H1 (cell line): ENCODE measurements at places on chromosomes 11 and 22. TPM values are rescaled to one million over a fixed set of nuclear protein-coding genes. Genes with fewer than 3 reads are reported as not detected.

Gene SAA1
- polyA plus RNA-seq = 0.41 TPM in 1 of 2 replicates, not detected in the other

Gene RASD2
- 1.9 and 3.8 TPM in 2 replicates for polyA plus RNA-seq

Gene RNF169
- polyA plus RNA-seq = 2.1 and 3.6 TPM in 2 replicates

DNA sequence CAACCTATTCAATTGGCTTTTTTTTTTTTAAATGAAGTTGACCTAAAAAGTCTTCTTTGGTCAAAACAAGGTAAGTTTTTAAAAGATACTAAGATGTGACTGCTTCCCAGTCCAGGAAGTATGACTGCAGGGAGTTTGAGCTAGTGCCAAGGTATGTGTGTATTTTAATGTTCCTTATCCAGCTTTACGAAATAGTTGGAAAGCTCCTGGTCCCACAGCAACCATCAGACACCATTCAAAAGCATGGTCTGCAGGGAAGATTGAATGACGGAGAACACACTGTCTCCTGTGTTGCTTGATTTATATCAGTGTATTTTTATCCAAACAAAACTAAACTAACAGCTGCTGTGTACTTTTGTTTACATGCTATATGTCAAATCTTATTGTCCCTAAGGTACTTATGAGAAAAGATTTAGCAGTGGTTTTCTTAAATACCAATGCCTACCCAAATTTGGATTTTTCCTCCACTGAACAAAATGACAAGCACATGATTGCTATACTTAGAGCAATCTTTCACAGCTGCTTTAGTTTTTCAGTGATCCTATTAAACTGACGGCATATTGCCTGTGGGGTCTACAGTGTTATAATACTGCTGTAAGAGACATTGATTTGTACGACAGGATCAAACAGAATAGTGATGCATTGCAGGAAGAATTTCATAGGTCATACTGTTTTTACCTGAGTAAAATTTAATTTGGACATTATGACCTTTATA is 122.9 kb downstream of the DCDC1 start:
- no peak overlapping the region for H3K4me3 ChIP-seq
- H3K27ac ChIP-seq = no peak overlapping the region
- no peaks in the 10 kb centered on the region for H3K27me3 ChIP-seq
- H3K36me3 ChIP-seq = no peaks in the 10 kb centered on the region
- no peak for DNase-seq

DNA sequence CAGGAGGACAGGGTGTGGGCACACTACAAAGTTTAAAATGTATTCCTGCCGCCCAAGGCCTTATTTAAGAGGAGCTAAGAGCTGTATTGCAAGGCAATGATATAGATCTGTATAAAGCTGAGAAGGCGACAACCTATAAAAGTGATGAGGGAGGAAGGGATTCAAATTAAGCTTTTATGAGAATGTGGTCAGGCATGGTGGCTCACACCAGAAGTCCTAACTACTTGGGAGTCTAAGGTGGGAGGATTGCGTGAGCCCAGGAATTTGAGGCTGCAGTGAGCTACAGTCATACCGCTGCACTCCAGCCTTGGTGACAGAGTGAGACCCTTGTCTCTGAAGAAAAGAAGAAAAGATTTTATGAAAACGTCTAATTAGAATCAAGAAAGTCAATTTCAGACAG is 9.7 kb upstream of the GLB1L3 start:
- H3K4me3 ChIP-seq = no peak overlapping the region
- peaks cover 11% of the 10 kb centered on the region for H3K4me1 ChIP-seq
- H3K27me3 ChIP-seq = no peaks in the 10 kb centered on the region
- peaks cover 18% of the 10 kb centered on the region for H3K36me3 ChIP-seq

DNA sequence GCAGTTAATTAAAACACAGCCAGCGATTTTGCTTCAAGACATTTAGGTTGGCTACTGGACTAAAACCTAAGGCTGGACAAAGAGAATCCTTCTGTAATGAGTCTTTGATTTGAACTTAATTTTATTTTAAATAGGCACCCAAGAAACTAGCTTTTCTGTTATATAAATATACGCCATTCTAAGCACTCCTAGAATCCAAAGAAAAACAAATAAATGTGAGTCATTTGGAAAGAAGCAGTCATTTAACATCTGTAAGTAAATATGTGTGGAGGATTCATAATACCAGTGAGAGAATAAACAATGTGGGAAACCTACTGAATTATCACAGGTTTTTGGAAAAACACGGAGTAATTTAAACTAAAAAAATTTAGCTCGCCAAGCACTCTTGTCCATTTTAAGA is 1.2 kb upstream of the TECTA start:
- H3K27ac ChIP-seq = no peak overlapping the region
- no peak overlapping the region for H3K4me3 ChIP-seq
- no peak for DNase-seq
- H3K36me3 ChIP-seq = no peaks in the 10 kb centered on the region
- no peaks in the 10 kb centered on the region; the same call in 1 of the 2 replicates for H3K4me1 ChIP-seq

- no peaks in the 10 kb centered on the region for H3K27me3 ChIP-seq
- H3K4me3 ChIP-seq = no peak overlapping the region
- no peaks in the 10 kb centered on the region for H3K36me3 ChIP-seq
- H3K4me1 ChIP-seq = no peaks in the 10 kb centered on the region
- no peak for DNase-seq
- no peak overlapping the region for H3K27ac ChIP-seq
Measured at GRCh38 chr11:82533628-82534327, 199.9 kb downstream of the FAM181B start.

DNA sequence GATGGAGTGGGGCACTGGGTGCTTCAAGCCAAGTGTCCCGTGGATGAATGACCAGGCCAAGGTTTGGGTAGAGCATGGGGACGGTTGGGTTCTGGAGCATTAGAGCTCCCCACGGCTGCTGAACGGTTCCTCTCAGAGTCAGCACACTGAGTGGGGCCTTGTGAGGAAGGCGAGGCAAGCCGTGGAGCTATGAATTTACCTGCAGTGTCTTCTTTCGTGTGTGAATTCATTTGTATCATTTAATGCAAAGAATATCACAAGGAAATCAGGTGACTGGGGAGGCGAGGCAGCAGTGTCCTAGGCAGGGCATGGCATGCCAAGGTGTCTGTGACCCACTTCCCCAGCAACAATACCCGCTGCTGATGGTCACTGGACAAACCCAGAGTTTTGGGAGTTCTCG is 343.5 kb upstream of the B3GAT1 start:
- DNase-seq = no peak
- no peak overlapping the region for H3K4me3 ChIP-seq
- H3K4me1 ChIP-seq = no peaks in the 10 kb centered on the region
- H3K27ac ChIP-seq = no peak overlapping the region

GRCh38 chr22:46072110-46072881 is 78.0 kb upstream of the PPARA start:
- no peaks in the 10 kb centered on the region for H3K36me3 ChIP-seq
- H3K27me3 ChIP-seq = peaks cover 8% of the 10 kb centered on the region
- no peak overlapping the region for H3K27ac ChIP-seq

- no peak overlapping the region for H3K27ac ChIP-seq
- no peaks in the 10 kb centered on the region for H3K36me3 ChIP-seq
- no peak for DNase-seq
- peaks cover 2% of the 10 kb centered on the region; the same call in 1 of the 2 replicates for H3K4me1 ChIP-seq
- H3K4me3 ChIP-seq = no peak overlapping the region
Measured at GRCh38 chr11:71580057-71581003, 2.3 kb downstream of the KRTAP5-11 start.

DNA sequence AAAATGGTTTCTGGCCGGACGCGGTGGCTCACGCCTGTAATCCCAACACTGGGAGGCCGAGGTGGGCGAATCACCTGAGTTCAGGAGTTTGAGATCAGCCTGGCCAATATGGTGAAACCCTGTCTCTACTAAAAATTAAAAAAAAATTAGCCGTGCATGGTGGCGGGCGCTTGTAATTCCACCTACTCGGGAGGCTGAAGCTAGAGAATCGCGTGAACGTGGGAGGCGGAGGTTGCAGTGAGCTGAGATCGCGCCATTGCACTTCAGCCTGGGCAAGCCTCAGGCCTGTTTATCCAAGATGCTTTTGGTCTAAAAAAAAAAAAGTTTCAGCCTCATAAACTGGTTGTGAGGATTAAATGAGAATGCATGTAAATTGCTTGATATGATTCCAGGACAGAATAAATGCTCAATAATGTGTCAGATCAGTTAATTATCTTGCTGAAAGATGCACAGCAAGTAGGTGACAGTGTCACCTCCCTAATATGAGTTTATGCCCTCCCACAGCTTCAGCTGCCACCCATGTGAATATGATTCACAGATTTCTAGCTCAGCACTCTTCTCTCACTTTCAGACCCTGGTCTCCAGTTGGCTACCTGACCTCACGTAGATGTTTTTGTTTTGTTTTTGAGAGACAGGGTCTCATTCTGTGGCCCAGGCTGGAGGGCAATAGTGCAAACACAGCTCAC is 1.1 kb upstream of the ALG8 start:
- H3K4me3 ChIP-seq = peak overlapping the region; percentile 87
- H3K27ac ChIP-seq = no peak overlapping the region
- H3K4me1 ChIP-seq = no peaks in the 10 kb centered on the region
- DNase-seq = no peak

GRCh38 chr11:93570759-93571413 is 27.7 kb upstream of the SMCO4 start:
- H3K4me3 ChIP-seq = no peak overlapping the region
- no peaks in the 10 kb centered on the region for H3K27me3 ChIP-seq
- no peaks in the 10 kb centered on the region for H3K36me3 ChIP-seq
